ENCODE measurements at places on chromosomes 2 and 18.

- DNase-seq = no peak
These were observed 91.8 kb downstream of the LOXHD1 start for GRCh38 chr18:46565256-46565655.

- no peak for DNase-seq
These were observed 70.8 kb upstream of the SMAD7 start for GRCh38 chr18:49021433-49022129.

- DNase-seq = no peak
These were observed 1823.5 kb upstream of the LRRTM1 start for GRCh38 chr2:82128051-82128450.

GRCh38 chr18:53056064-53056463, 716.1 kb downstream of the DCC start:
- no peak for DNase-seq

DNA sequence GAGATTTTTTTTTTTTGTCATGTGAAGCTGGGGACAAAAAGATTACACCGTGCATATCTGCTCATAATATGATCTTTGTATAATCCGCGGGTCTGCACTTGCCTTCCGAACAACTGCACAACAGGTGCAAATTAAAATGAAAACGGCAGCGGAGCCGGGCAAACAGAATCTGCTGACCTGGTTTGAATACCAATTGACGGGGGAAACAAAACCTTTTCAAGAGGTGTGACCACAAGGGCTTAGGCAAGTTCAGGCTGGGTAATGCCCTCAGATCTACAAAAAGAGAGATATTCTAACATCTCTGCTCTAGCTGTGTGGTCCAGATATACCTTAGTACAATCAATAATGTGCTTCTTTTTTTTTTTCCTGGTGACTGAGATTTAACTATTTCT, 88.5 kb downstream of the ZEB2 start:
- DNase-seq = no peak

- DNase-seq = no peak
These were observed 32.3 kb upstream of the MBP start for GRCh38 chr18:77164763-77165485.

GRCh38 chr2:2706306-2706705, 375.2 kb upstream of the MYT1L start:
- no peak for DNase-seq

GRCh38 chr2:36951574-36951973, 14.8 kb downstream of the STRN start:
- no peak for DNase-seq

DNA sequence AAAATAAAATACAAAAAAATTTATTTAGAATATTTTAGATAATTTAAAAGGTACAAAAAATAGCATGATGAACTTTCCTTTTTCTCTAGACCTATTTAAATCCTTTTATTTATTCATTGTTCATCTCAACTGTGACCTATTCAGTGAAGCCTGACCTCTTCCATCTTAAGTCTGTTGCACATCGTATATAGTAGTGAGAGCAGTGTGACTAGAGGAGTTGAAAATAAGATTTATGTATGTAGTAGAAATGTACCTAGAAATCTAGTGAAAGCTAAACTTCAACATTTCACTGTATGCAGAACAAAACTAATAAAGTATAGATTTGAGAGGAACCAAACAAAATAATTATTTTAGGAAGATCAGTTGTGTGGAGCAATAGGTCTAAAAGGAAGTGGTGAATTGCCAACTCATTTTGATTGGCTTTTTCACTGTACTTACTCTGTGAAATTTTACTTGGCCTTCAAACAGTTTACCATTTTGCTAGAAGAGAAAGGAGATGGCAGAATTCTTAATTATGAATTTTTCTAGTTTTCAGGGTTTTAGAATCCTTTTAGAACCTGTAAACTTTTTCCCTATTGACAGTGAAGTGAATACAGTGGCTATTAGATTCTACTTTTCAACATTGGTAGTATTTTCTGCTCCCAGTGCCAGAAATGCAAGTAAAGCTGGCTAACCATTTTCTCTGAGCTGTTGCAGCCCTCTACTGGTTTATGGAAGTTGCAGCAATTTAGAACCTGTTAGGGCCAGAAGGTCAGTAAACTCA, 11.0 kb downstream of the ANKRD12 start:
- no peak for DNase-seq

DNA sequence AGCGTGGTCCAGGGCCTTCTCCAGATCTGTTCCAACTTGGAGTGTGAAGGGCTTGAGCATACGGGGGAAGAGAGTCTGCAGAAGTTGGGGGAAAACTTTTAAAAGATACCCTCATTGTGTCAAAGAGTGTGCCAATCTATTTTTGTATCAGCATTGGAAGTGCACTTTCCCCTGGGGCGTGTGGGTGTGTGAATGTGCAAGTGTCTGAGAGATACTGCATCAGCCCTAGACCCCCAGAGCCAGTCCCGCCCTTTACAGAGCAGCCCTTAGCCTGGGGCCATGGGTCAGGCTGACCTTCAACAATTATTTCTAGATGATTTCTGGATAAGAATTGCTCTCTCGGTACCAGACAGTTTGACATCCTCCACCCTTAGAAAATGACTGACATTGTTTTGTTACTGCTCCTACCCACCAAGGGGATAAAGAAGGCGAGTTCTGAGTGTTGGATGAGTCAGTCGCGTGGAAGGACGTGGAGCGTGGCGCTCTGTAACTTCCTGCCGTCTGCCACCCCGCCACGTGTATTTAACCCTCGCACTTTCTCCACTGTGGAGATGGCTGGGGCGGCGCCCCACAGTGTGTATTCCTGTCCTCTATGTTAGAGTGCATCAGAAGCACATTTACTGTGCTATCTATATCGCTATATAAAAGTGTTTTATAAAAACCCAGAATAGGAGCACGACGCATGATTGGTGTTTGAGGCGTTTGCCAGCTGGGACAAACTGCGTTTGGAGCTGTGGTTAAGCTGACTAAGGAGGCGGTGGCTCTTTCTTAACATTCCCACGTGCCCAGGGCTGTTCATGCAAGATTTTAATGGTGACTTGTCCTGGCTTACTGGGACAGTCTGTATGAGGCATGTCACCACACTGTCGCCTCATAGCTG, 122.6 kb downstream of the CABLES1 start:
- no peak for DNase-seq

GRCh38 chr2:68715353-68716041, 19.1 kb upstream of the ARHGAP25 start:
- no peak for DNase-seq

DNA sequence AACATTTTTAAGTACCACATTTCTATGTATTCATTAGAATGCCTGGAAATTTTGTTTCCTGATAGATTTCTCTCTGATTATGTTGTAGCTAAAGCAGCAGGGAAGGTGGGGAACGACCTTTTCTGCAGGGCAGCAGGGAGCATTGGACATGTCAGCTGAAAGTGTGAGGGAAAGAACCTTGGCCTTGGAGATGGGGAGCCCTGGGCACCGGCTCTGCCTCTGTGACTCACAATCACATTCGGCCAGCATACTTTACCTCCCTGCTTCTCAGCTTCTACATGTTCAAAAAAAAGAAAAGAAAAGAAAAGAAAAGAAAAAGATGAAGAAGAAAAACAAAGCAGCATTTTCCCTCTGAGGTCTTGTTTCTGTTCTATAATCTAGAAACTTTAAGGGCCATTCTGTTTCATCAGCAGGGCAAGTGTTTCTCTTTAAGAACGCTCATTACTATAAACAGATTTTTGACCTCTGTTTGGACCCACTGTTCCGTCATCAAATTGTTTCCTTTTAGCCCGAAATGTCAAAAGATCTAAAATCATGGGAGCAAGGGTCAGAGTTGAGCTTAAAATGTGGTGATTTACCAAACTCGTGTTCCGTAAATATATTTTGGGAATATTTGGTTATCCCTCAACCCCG, 27.9 kb downstream of the SETBP1 start:
- DNase-seq = no peak

- DNase-seq = no peak
These were observed 16.6 kb downstream of the EPHA4 start for GRCh38 chr2:221555494-221555846.

GRCh38 chr2:24970483-24971285, 1.1 kb downstream of the DNAJC27 start:
- DNase-seq = no peak

DNA sequence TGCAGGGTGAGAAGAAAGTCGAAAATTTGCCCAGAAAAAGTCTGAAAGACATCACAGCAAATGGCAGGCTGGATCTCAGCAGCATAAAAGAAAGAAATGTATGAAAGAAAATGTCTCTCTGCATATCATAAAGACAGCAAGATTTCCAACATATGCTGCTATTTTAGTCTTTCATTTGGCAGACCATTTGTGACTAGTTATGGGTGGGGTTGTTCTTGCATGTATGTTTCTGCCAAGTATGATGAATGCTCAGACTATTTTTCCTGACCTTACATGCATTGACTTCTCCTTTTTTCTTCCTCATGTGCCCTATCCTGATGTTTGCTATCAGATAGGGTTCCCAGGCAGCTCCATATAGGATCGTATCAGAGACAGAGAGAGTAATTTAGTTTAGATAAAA, 58.5 kb upstream of the PARD3B start:
- DNase-seq = no peak

- DNase-seq = no peak
These were observed 164.2 kb upstream of the FSHR start for GRCh38 chr2:49318531-49318930.

GRCh38 chr2:27185331-27186026, 26.4 kb upstream of the ATRAID start:
- DNase-seq = no peak

- no peak for DNase-seq
These were observed 50.0 kb downstream of the SLC8A1 start for GRCh38 chr2:40401896-40402295.

GRCh38 chr2:85405201-85406059, 4.7 kb downstream of the CAPG start:
- peak; percentile 46 for DNase-seq

GRCh38 chr2:220466251-220466691, 838.8 kb downstream of the SLC4A3 start:
- DNase-seq = no peak

DNA sequence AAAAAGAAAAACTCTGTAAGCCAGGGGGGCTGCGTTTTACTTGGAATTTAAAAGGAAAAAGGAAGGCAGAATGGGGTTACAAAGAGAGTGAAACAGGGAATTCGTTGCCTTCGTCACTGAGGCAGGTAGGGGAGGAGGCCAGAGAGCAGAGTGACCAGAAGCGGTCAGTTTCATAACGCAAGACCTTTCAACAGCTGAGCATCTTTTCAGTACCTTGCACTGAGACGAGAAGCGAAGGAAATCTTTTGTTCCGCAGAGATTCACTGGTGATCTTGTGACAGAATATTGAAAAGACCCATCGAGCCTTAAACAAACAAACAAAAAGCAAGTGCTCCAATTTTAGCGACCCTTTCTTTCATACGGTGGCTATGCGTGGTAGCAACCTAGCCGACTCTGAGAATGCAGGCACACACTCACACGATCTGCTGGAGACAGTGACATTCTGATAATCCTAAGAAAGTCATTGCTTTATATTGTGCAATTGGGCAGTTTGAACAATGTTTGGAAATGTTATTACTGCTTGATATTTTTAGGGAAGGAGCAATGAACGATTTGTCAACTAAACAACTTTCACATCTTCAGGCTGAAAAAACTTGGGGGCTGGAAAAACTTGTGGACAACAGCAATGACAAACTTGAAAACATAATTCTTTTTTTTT, 93.8 kb upstream of the ODC1 start:
- no peak for DNase-seq

- DNase-seq = no peak
These were observed 382.8 kb upstream of the HS6ST1 start for GRCh38 chr2:128701418-128701817.

- no peak for DNase-seq
These were observed 28.8 kb downstream of the LONRF2 start for GRCh38 chr2:100293341-100294161.

DNA sequence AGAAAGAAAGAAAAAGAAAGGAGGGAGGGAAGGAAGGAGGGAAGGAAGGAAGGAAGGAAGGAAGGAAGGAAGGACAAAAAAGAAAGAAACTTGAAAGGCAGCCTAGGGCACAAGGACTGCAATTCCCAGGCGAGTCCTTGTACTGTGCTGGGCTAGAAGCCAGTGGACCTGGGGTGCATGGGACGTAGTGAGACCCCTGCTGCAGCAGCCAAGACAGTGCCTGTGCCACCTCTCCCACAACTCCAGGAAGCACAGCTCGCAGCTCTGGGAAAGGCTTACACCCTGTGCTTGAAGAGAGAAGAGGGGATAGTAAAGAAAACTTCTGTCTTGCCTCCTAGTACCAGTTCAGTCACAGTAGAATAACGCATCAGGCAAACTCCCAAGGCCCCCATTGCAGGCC, 227.9 kb upstream of the CDH7 start:
- DNase-seq = no peak

GRCh38 chr18:75728621-75729020, 301.1 kb upstream of the SMIM21 start:
- DNase-seq = no peak

DNA sequence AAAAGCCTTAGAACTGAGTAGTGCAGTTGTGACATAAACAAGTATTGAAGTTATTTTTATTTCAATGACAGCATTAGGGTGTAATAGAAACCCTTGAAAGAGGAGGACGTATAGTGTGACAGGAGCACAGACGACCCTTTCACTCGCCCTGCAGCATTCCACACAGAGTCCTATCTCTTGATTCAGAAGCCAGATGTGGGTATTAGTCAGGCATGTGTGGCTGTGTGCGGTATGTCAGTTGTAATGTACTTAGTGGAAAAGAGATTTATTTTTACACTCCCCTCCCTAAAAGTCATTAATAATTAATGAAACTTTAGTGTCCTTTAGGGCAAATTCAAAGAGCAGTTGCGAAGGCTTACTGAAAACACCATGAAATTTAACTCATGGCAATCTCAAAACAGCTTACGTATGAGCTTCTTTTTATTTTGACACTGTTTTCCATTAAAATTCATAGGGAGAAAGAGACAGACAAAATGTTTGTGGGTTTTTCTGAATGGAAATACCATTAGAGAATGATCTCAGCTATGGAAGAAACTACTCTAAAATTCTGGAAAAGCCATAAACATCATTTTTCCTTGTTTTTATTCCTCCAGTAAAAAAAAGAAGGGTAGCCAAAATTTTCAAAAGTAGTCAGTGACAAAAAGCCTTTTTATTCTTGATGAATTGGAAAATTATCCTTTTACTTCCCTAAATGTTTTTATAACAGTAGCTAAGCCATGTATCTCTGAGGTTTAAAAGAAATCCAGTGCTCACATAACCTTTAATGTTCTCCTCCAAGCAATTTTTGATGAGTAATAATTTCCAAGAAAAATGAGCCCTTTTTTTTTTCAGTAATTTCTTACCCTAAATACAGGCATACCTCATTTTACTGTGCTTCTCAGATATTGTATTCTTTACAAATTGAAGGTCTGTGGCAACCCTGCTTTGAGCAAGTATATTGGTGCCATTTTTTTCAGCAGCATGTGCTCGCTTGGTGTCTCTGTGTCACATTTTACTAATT, 84.0 kb upstream of the DSEL start:
- DNase-seq = no peak
